ENCODE measurements at places on chromosomes 6 and 20.

- DNase-seq, result peak; percentile 12
Observed at GRCh38 chr6:9647071-9647445, 767.8 kb downstream of the TFAP2A start.

GRCh38 chr20:37257988-37258387, 3.6 kb downstream of the GHRH start:
- DNase-seq, result no peak

DNA sequence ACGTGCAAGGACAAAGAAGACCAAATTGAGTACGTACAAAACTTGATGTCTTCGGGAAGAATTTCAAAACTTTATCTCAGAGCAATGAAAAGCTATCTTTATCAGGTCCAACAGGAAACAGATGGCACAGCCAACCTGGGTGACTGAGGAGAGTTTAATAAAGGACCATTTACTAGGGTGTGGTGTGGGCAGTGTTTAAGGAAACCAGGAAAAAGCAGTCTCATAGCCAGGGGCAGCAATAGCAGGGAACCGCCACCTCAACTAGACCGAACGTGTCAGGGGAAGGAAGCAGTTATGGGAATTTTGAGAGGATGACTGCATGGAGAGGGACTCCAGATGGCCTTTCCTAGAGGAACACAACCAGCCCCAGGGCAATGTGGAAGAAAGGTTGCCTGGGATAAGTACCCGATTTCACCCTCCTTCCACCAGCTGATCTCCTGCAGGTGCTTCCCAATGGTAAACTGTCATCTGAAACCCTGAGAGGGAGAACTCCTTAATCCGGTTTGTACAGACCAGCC, 15.2 kb upstream of the TAAR5 start:
- no peak for DNase-seq

- no peak for DNase-seq
Observed at GRCh38 chr6:100464162-100464851, 414 bp downstream of the SIM1 start.

DNA sequence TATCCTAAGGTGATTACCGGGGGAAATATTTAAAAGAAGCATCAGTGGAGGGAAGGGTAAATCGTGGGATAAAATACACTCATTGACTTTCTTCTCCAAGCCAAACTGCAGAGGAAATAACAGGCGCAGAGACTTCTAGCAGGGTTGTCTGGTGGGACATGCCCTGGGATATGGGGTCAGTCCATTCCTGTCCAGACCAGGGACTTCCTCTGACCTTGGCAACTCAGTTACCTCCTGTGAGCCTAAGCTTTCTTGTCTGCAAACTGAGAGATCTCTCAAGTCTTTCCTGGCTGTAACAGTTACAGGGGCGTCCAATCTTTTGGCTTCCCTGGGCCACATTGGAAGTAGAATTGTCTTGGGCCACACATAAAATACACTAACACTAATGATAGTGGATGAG, 21.7 kb upstream of the PHACTR2 start:
- no peak for DNase-seq

DNA sequence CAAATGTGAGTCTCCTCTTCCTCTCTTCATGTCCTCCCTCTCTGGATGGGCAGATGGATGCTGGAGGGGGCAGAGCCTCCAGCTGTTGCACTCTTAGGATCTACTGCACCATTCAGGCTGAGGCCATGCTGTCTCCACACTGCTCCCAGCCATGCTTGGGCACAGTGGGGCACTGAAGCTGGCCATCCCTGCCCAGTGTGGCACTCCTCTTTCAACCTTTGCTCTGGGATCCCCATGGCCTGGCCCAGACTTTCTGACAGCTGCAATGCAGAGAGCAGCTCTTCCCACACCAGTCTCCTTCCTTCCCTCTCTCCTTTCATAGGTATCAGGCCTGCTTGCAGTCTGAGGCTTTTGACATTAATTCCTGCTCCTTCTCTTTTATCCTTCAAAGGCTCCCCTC, 9.3 kb downstream of the KCNK17 start:
- no peak for DNase-seq

- DNase-seq, result no peak
Observed at GRCh38 chr6:6746333-6746969, 157.9 kb downstream of the LY86 start.

DNA sequence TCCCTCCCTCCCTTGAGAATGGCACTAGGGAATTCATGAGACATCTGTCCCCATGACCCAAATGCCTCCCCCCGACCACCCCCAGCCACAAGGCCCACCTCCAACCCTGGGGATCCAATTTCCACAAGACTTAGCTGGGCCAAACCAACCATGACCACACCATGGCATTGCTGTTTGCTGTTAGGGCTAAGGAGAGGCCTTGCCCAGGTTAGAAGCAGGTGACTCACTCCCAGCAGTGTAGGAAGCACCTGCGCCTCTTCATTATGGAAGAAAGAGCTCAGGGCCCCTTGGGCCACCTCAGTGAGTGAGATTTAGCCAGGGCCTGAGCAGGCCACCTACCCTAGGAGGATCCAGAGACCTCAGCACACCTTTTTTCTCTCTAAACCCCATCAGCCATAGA, 337.9 kb downstream of the TAF4 start:
- DNase-seq, result no peak

- no peak for DNase-seq
Observed at GRCh38 chr6:97029552-97029951, 105.0 kb downstream of the KLHL32 start.

GRCh38 chr6:1485678-1486077, 96.3 kb downstream of the FOXF2 start:
- DNase-seq, result peak; percentile 76

DNA sequence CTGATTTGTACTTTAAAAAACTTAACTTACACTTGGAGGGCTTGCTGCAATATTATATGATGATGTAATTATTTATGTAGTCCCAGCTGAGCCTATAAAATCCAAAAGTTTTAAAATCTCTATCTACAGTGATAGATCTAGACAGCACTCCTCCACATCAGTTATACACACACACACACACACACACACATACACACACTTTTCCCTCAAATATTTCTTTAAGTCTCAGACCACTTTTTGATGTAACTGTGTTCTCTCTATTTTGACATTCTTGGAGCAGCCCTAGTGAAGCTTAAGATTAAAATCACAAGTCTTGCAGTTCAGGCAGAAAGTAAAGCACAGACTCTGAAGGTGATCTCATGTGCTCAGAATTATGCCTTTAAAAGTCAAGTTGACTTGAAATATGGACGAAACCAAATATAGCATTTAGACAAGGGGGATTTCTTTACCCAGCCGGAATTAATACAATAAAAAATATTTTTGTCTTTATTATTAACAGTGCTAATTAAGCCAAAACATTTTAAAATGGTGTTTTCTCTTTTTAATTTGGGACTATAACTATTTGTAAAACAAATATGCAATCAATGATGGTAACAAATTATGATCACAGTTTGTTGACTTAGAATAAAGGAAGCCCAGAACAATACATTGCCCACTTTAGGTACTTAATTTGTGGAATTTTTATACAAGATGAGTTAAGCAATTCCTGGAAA, 63.5 kb upstream of the TMEM30A start:
- peak; percentile 6 for DNase-seq

DNA sequence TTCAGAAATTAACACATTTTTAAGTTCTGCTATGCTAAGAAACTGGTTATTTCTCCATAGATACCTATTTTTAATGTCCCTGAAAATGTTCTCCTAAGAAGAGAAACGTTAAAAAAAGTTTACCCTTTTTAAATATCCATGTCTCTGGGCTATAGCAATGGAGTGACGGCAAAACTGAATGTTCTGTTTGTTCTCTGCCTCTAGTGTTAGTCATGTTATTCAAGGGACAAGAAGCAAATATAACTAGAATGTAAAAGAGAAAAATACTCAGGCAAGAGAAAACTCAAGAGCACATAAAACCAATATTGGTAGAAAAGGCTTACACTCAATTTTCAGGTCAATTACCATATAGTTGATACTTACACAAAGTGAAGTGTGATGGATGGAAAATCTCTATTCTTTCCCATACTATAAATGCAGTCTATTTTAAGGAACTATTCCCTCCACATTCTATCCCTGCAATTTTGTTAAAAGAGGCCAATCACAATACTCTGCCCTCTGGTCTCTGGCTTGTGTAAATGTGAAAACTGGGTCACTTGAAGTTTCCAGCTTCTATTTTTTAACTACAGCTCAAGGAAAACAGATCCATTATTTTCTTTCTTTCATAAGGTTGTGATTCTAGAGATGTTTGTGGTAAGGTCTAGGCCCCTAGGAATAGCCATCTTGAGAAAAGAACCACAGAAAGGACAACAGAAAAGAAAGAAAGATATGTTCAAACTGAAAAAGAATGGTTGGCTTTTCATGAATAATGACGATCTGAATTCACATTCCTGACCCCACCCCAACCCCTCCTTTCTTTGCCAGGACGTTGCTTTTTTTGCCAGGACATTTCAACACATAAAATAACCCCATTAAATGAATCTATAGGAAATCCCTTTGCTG, 200.3 kb upstream of the FAM83B start:
- DNase-seq, result peak; percentile 20

Measured in fibroblast of villous mesenchyme (primary cell).